ENCODE measurements at places on chromosomes 12 and 14. TPM values are rescaled to one million over a fixed set of nuclear protein-coding genes. Genes with fewer than 3 reads are reported as not detected.

RPS6KL1 gene
- 19.8 TPM for total RNA-seq

DNA sequence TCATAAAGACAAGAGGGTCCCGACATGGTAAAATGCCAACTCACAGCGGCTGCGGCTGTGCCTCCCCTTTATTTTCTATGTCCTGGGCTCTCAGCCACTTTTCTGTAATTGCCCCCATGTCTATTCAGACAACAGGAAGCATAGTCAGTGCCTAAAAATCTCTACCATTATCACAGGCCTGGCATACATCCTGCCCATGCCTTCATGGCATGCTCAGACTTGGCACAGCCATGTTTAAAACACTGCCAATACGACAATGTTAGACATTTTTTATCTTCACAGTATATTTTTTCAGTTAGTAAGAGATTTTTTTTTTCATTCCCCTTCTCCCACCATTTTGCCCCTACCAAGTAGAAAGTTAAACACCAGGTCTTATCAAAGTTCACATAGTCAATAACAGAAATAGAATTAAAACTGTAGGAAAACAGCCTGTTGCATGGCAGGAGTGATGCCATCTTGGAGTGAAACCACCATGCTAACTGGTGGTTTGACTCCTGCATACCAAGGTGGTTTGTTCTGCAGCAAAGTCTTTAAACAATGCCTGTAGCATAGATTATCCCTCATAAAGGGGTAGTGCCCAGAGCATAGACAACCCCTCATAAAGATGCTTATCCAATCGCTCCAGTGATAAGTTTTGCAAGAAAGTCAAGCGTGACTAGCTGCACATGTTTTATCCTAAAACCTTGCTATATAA is 18.9 kb upstream of the CERS5 start:
- no peak for DNase-seq

CCDC92 gene
- total RNA-seq, result 48.3 TPM

GPRC5D gene
- not detected for total RNA-seq

GPR84 gene
- total RNA-seq, result 0.22 TPM

DNA sequence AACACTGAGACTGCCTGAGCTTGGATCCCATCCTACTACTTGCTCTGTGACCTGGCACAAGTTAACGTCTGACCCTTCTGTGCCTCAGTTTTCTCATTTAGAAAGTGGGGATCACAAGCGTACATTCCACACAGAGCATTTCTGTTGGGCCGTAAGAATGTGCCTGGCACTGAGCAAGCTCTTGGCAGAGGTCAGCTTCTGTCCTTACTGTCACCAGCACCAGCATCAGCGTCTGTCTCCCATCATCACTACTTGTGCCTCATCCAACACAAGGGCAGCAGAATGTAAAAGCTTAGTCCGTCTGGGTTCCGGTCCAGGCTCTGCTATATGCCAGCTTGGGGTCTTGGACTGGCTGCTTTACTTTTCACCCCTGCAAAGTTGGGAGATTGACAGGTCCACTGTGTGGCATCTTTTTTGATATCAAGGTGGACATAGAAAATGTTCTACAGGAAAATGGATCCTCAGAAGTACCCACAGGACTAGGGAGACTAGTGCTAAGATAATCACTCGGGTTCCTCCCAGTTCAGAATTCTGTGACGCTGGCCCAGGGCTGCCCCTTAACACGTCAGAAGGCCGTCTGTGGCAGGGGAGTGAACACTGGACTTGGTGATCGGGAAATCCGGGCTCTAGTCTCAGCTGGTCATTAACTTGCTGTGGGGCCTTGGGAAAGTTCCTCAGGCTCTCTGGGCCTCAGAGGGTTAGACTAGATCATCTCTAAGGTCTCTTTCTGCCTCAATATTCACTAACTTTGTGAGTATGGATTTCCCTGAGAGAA is 65.9 kb downstream of the CACNA1C start:
- peak; percentile 75 for DNase-seq

EIF2B1 gene
- total RNA-seq, result 27.9 TPM

DNA sequence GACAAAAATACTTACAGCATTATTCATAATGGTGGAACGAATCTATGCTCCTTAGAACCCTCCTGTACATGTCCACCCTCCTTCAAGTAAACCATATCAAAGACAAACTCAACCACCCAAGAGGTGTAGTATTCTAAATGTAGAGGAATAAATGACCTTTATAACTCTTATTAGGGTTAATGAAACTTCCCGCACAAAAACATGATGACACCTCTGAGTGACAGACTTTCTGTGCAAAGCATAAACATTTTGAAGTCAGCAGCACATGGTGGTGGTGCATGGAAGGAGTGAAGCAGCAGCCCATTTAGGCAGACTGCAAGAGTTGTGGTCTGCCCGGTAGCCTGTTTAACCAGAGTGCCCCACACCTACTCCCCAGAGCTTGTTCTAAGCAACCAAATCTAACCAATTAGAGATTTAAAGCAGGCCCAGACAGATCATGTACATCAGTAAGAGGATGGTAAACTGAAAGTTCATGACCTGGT is 615 bp upstream of the ASB8 start:
- no peak for DNase-seq

GRCh38 chr12:14956024-14956891 is 5.1 kb downstream of the ARHGDIB start:
- DNase-seq, result no peak

PIWIL1 gene
- total RNA-seq, result not detected

DNA sequence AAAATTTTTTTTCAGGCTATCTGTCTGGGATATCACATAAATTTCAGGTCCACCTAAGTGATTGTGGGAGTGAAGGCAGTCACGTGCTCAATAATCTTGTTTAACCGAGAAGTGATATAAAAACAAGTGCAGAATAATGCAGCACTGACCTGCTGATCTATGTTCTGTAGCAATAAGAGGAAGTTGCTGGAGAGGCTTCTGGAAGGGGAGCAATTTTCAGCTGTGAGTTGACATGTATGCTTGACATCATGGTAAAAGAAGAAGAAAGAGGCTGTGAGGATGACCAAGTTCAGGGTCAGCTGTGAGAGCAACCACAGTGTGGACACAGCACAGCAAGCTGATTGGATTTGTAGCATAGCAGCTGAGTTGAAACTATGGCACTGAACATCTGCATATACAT is 172.0 kb upstream of the PELI2 start:
- DNase-seq, result no peak

GRCh38 chr12:110102255-110102654 is 21.9 kb upstream of the IFT81 start:
- no peak for DNase-seq

GRCh38 chr12:111546758-111547383 is 52.2 kb downstream of the ATXN2 start:
- DNase-seq, result no peak

GRCh38 chr14:81594012-81594411 is 60.4 kb upstream of the SEL1L start:
- DNase-seq, result no peak

NRL gene
- total RNA-seq, result 2.4 TPM

GRCh38 chr12:56117778-56118687 is at the start of gene ZC3H10:
ZC3H10 (plus strand) TSS chr12:56118266; CDS start chr12:56120563, 2,297 bp downstream.
- peak; percentile 98 for DNase-seq

- DNase-seq, result peak; percentile 87
Observed at GRCh38 chr12:51923506-51924365, 16.4 kb downstream of the ACVRL1 start.

ST8SIA1 gene
- 1.5 TPM for total RNA-seq

GRCh38 chr12:119547001-119547400 is 46.6 kb upstream of the TMEM233 start:
- no peak for DNase-seq

DNA sequence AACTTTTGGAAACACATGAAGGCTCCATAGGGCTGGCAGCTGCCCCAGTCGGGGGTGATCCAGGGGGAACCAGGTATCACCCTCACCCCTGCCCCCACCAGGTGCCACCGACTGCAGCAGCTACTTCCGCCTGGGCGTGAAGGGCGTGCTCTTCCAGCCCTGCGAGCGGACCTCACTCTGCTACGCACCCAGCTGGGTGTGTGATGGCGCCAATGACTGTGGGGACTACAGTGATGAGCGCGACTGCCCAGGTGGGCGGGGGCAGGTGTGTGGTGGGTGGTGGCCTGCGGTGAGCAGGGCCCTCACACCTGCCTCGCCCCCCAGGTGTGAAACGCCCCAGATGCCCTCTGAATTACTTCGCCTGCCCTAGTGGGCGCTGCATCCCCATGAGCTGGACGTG is 22.3 kb upstream of the NXPH4 start:
- DNase-seq, result no peak

DNA sequence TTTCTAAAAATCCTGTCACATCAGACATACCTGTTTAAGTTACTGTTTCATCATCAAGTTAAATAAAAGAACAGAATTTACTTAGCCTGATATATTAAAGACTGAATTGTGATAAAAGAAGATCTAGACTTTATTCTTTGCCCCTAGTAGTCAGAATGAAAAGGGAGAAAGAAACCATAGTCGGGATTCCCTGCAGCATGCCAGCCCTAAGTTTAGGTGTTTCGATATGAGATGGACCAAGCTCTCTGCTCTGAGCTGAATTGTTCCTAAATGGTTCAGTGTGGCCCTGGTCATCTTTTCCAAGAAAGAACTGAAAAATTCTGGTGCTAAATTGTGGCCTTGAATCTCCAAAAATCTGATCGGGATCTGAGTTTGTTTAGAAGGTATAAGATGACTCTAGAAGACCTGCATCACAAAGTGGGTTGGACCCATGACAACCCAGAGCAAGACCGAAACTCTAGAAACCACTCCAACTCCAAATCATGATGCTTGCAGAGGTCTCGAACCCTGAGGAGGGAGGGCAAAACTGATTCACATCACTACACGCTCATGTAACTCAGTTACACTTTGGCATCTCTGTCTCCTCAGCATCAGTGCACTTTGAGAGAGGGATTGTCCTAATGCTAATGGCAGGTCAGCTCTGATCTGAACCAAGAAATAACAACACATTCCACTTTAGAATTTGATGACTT is 15.7 kb downstream of the PTGER2 start:
- no peak for DNase-seq

KRT82 gene
- not detected for total RNA-seq

ATP5MC2 gene
- total RNA-seq, result 365 TPM

DNA sequence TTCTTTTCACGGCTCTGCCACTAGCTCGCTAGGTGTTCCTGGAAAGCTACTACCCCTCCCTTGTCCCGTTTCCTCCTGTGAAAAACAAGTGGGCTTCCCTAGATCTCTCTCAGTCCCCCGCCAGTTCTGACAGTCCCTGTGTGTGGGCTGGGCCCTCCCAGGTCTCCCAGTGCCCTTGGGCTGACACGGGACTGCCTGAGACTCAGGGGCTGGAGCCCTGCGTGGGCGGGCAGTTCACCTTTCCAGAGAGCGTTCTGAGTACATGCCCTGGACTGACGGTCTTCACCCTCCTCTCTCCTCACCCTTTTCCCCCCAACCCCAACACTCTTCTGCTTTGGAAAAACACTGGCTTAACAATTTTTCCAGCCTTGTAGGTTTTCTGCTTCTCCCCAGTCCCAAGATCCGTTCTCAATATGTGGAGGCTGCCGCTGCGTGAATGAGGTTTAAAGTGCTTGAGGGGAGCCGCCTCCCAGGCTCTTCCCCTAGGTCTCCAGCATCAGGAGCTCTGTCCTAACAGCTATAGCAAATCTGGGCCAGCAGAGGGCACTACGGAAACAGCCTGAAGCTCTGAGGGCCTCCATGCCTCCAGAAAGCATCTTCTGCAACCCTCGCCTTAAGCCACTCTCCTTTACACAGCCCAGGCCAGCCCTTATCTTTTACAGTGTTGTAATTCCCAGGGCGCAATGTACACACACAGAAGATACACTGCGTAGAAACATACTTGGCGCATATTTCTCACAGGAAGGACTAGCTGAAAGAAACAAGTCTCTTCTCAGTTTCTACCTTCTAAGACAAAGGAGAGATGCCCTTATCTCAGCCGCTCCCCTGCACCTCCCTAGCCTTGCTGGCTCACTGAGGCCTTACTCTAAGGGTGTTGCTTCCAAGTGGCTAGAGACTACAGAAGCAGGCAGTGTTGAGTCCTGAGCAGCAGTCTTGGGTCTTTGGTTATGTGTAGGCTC is 10.4 kb upstream of the DCD start:
- DNase-seq, result no peak

DNA sequence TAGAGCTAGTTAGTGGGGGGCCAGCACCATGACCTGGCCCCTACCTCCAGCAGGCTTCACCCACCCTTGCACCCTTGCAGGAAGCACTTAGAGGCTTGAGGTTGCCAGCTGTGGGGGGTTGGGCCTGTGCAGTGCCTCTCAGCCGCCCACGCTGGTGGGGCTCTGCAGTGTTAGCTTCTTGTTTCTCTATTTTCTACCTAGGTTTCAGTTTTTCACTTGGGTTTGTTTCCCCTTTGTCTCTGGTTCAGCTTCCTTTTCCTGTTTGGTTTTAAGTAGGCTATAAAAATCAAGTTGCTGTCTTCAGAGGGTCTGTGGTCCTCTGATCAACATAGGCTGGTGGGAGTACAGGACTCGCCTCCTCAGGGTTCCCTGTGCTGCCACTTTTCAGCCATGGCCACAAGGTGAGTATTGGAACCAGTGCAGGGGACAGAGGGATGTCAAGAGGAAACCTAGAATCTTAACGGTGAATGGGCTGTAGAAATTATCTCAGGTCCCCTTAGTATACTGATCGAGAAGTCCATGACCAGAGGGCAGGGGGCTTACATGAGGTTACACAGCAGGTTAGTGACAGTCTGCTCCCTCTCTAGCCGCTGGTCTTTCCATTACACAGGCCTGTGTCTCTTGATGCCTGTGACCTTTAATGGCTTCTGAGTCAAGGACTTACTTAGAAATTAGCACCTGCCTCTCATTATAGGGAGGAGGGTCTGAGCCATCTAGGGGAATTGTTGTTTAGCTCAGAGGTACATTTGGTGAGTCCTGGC is at the start of gene EVL:
Gene EVL (plus strand): TSS at position 312 of the 761 bp plus-strand sequence. CDS start 79 bp downstream, at position 391.
- DNase-seq, result no peak

DNA sequence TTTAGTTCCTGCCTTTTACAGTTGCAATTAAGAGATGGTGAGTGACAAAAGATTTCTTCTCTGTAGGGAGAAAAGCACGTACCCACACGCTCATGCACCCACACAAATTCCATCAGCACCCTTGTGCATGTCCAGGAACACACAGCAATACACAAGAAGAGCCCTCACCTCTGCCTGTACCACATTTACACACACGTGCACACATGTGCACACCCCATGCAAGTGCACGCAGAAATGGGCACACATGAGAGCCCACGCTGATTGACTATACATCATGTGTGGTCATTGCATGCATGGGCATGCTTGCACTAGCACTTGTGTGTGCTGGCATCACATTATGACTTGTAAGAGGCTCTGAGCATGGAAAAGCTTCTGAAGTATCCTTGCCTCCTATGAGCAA is 70.5 kb downstream of the SERPINA3 start:
- DNase-seq, result peak; percentile 51

DNA sequence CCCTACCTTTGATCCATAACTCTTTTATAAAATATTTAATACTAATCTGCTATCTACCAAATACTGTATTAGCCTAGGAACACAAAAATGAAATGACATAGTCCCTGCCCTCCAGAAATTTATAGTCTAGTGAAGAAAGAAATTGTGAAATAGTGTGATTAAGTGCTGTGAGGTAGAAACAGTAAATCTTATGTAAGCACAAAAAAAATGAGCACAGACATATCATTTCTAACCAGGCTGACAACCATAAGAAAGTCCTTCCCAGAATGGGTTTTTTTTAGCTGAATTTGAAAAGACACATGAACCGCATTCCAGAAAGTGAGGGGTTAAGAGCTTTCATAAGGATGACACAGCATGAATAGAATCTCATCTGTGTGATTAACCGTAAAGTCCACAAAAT is 145.9 kb downstream of the SOX5 start:
- DNase-seq, result no peak

CCDC196 gene
- total RNA-seq, result not detected

MYF6 gene
- total RNA-seq, result 1.1 TPM

PRICKLE1 gene
- 34.3 TPM for total RNA-seq

AQP5 gene
- total RNA-seq, result not detected

GRCh38 chr12:66852091-66852490 is 173.2 kb upstream of the GRIP1 start:
- DNase-seq, result no peak

KLRC1 gene
- 0.16 TPM for total RNA-seq

GRCh38 chr12:113151655-113152054 is 2.1 kb downstream of the CFAP73 start:
- DNase-seq, result no peak
